ENCODE measurements at places on chromosomes 2 and 18. TPM values are rescaled to one million over a fixed set of nuclear protein-coding genes. Genes with fewer than 3 reads are reported as not detected.

COL5A2 gene
- 257 TPM for total RNA-seq

VPS4B gene
- 31.5 TPM for total RNA-seq

UPP2 gene
- not detected for total RNA-seq

DNA sequence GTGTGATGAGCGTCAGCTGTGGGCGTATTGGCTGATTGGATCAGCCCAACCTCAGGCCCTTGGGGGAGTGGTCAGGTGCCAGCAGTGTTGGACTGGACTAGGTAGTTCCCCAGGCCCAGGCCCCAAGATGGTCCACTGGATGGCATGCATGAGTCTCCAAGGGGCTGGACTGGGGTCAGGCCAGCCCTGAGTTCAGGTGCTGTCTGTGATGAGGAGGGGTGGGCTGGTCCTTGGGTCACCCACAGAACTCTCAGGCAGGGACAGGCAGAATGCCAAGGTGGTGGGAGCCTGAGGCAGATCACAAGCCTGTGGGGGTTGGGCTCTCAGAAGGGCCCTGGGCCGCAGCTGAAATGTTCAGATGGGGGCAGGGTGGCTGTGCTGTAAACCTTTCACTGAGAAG lies 59.5 kb upstream of the THUMPD2 start:
- DNase-seq = no peak

DNA sequence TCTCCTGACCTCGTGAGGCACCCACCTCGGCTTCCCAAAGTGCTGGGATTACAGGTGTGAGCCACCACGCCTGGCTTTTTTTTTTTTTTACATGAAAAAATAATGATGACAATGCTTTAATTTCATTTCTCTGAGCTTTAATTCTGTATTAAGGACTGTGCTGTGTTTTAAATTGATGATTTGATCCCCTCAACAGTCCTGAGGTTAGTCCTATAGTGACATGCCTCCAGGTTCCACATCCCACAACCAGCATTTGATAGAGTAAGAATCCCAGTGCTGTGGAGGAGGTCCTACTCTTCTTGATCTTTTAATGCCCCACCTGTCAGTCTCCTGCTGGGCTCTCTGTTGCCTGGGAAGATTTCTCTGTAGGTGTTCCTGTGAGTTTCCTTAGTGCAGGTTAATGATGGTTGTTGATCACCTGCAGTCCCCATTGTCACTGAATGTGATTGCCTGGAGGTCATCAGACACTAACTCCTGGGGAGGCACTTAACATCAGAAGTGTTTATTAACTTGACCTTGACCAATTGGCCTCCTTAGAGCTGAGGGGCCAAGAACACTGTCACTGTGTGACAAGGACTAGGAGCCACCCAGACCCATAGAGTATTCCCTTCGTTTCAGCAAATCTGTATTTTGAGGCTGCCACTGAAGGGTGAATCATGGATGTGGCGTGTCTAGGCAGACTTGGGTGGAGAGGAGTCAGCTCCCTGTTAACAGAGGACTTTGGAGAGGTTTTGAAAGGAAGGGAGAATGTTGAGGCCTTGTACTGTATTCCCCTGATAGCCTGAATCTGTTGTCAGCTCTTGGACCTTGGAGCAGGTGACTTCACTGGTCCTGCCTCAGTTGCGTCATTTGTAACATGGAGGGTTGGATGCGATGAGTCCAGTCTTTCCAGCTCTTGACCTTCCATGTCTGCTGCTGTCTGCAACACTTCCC lies 11.5 kb downstream of the ASAP2 start:
- DNase-seq = no peak

DNA sequence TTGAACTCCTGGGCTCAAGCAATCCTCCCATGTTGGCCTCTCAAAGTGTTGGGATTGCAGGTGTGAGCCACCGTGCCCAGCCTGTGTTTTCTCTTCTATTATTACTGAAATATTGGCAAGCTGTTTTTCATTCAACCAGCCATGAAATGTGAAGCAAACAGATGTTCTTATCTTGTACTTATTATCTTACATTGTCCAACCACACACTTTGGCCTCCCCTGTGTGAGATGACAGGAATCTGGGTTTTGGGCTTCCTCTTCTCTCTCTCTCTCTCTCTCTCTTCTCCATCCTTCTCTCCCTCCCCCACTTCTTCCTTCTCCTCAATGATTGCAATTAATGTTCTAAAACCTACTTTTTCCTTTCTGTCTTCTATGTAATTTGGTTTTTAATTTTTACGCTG lies 33.1 kb downstream of the RAMP1 start:
- DNase-seq = no peak

DNA sequence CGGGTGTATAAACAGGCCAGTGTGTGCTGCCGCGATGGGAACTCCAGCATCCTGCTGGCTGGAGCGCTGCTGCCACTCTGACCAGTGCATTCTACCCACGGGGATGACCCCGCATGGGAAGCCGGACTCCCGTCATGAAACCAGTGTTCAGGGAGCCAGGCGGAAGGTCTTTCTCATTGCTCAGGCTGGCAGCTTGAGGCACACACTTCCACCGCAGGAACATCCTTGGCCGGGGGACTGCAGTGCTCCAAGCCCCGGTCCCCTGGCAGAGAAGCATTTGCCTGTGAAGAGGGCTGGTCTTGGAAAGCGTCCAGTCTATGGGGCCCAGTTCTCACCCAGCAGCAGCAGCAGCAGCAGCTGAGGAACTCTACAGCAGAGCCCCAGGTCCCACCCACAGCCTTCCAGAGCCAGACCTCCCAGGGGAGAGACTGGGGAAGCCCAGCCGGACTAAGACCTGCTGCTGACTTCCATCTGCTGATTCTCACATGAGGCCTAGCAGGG lies 235.9 kb downstream of the KLHL29 start:
- peak; percentile 55 for DNase-seq

- DNase-seq = no peak
These were observed 82.5 kb upstream of the PKDCC start for GRCh38 chr2:41965173-41965908.

- no peak for DNase-seq
These were observed 757.7 kb downstream of the KCNJ3 start for GRCh38 chr2:155456222-155456621.

DNA sequence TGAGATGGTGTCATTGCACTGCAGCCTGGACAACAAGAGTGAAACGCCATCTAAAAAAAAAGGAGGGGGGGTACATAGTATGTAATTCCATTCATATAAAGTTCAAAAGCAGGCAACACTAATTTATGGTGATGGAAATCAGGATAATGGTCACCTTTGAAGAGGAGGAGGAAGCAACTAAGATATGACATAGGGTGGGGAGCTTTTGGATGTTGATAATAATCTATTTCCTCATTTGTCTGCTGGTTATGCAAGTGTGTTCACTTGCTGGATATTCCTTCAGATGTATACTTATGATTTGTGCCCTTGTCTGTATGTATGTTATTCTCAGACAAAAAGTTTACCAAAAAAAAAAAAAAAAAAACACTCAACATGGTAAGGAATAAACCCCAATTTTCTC lies 28.6 kb upstream of the ATIC start:
- no peak for DNase-seq

GRCh38 chr2:32453242-32454062 lies 96.6 kb downstream of the BIRC6 start:
- peak; percentile 44 for DNase-seq

GRCh38 chr2:173441222-173441621 lies 86.5 kb downstream of the CDCA7 start:
- peak; percentile 17 for DNase-seq

DNA sequence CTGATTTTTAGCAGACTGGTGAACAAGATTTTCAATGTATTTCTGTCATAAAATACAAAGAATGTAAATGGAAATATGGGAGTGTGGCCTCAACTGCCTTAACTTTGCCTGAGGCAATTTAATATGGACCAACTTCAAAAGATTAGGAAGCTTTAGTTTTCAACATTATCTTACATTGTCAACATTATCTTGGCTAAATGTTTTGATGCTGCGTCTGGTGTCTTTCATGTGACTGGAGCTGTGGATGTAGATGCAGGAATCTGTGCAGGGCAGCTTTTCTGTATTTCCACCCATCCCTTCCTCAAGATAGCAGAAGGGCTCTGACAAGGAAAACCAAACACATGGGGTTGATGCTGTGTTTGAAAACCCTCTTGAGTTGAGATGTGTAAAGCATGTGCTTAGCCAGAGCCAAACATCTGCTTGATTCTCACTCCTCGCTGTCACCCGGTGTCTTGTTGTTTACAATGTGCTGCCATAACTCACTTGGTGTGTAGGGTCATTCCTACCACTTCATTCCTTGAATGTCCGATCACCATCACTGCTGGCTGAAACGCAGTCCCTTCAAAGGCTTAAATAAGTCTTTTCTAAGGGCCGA lies 33.0 kb downstream of the COPS8 start:
- DNase-seq = peak; percentile 47

DNA sequence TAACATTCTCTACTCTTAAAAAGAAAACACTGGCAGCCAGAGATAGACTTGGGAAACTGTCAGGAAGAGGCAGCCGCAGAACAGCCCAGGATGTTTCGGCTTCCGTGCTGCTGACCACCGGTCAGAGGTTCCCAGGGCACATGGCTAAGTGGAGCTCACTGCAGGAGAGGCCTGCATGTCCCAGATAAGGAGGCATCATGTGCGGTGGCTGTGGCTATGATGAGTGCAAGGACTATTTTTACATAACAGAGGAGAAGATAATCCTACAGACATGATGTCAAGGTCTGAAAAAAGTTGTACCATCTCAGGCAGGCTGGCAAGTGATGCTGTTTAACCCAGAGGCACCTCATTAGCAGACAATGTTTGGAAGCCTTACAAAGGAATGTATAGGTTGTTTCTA lies 252.3 kb downstream of the CYRIA start:
- no peak for DNase-seq

DNA sequence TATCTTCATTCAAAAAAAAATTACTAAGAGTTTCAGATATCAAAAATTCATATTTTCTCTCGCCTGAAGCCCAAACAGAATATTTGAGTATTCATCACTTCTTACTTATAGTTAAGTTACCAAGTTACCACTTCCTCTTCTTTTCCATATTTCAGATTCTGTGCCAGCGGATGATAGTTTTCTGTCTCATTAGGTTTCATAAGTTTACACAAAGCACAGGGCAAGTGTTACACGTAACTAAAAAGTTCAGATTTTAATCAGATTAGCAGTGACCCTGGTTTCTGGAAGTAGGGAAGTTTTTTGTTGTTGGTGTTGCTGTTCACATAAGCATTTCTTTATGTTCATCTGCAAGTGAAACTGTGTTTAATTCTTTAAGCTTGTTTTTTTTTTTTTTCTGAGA lies 10.2 kb downstream of the AFTPH start:
- no peak for DNase-seq

- no peak for DNase-seq
These were observed 138.5 kb downstream of the MTX2 start for GRCh38 chr2:176407706-176408105.

- DNase-seq = peak; percentile 14
These were observed 170.9 kb downstream of the BCL2 start for GRCh38 chr18:63148449-63149301.

DNA sequence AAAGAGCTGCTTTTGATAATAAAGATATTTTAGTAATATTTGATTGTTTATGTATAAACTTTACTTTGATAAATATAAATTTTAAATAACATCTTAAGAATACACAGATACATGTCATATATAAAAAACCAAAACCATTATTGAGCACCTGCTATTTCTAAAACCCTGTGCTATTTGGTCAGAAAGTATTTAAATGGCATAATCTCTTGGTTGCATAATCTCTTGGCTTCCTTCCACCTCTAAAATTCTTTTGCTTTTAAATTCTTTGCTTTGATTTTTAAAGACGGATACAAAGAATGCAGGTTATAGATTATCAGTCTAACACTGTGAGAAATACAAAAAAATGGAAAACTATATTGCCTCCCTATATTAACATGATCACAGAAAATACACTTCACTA lies 36.9 kb downstream of the ACMSD start:
- peak; percentile 11 for DNase-seq

DNA sequence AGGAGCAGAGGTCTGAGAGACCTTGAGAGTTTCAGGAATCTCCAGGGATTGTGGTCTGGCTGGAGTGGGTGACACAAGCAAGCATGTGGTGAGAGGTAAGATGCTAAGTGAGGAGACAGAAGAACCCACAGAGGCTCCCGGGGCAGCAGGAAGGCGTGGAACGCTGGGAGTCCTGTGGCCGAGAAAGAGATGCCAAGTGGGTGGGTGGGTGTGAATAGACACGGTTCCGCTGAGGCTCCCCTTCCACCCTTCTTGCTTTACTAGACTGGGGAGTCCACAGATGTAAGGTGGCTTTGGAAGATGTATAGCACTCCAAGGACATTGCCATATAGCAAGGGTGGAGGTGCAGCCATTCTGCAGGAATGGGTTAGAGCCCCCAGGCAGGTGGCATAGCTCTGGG lies 4.2 kb downstream of the TEX51 start:
- DNase-seq = no peak

DNA sequence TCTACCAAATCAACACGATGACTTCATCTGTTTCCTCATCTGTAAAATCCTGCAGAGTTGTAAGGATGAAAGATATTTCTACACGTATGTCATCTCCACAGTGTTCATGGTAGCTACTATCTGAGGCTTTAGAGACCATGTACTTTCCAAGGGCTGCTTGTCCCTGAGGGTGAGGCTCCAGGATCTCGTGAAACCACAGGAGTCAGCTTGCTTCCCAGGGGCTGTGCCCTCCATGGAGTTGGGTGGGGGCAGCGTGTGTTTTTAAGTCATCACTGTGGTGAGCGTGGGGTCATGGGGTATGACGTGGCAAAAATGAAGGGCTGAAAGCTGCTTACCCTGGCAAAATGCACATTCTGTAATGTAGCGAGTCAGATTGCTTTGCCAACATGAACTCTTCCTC lies 81.6 kb downstream of the ASAP2 start:
- peak; percentile 93 for DNase-seq

DNA sequence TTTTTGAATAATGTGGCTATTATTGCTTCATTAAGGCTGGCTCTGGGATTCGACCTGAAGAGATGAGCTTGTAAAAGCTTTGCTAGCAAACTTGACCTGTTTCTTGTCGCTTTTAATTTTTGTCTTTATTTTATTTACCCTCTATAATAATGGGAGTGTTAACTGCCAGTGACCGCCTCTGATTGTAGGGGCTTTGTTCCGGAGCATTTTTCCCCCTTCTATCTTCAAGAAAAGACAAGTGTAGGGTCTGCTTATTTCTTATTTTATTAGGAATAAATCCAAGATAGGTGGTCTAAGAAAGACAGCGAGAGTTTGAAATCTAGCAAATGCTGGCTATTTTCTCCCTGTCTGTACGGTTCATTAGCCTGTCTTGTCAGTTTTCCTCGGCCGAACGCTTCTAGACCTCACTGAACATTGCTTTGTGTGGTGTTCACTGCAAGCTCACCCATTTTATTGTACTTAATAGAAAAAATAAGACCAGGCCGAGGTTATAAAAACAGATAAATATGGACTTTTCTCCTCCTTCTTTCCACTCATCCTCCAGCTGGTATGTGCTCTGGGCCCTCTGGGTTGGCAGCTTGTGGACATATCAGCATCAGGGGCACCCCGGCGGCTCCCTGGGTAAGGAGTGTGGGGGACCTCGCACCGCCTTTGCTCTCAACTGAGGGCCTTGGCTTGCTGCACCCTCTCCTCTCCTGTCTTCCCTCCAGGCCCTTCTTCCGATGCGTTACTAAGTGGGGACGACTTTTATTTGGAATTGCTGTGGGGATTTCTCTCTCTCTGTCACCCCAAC lies 8.5 kb downstream of the MEIS1 start:
- no peak for DNase-seq

- no peak for DNase-seq
These were observed 4.4 kb upstream of the SLC30A6 start for GRCh38 chr2:32161296-32161695.

- no peak for DNase-seq
These were observed 91.3 kb upstream of the ZFP36L2 start for GRCh38 chr2:43317680-43318079.

GRCh38 chr2:98669675-98670074 lies 61.3 kb downstream of the MGAT4A start:
- no peak for DNase-seq

GRCh38 chr18:51151568-51152511 lies 45.6 kb downstream of the MEX3C start:
- DNase-seq = no peak
